GM04503 (cell line): ENCODE measurements at places on chromosomes 13 and 19.

GRCh38 chr13:32136061-32136460 lies 104.5 kb downstream of the FRY start:
- DNase-seq = no peak

DNA sequence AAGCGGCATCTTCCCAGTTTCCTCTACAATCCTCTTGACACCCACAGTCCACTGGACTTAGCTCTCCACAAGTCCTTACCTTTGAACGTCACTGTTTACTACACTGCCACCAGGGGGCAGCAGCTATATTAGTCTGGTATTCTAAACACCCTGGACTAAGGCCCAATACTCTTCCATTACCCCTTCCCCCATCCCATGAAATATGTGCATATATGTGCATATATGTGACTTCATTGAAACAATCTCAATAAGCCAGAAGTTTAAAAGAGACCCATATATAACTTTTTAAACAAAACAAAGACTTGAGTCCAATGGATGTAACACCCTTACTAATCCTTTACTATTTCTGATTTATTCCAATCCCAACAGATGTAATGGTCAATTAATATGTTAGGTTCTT lies 15.5 kb downstream of the GGACT start:
- no peak for DNase-seq

DNA sequence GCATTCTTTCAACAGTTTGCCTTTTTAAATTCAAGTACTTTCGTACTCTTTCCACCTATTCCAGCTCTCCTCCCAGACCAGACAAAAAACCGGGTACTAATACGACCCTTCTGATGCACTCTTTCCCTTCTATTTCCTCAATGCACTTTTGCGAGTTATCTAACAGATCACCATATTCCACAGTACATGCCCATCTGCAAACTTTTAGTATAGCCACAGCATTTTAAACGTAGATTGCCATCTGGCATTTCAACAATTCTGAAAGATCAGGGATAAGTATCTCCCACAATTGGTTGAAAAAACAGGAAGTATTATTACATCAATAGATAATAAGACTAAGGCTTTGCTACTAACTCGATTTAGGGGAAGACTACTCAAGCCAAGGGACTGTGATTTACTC lies 31.5 kb downstream of the RBM26 start:
- no peak for DNase-seq

DNA sequence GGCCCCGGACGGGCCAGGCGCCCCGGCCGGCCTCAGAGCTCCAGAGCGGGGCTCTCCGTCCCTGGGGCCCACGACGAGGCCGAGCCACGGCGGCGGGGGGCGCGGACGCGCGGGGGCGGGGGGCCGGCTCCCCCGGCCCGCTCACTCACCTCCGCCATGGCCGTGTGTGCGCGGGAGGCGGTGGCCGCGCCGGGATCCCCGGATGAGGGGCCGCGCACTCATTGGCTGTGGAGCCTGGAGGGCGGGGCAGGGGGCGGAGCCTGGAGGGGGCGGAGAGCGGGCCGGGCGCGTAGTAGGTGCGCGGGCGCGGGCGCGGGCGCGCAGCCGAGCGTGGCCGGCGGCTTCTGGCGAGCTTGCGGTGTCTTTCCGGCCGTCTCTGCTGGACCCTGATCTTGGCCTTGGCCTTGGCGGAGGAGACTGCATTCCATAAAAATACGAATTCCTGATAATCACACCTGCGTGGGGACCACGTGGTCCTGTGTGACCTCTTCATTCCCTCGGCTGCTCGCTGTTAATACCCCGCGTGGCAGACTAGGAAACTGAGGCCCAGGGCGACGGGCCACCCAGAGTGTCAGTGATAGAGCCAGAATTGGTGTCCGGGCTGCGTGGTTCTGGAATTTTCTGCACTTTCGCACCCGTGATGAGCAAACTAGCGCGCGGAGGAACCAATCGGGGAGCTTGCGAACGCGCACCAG lies at the start of gene MIER2:
Gene MIER2 (minus strand): TSS at position 172 of the 695 bp plus-strand sequence. CDS start 14 bp downstream, at position 158.
- DNase-seq = peak; percentile 6

DNA sequence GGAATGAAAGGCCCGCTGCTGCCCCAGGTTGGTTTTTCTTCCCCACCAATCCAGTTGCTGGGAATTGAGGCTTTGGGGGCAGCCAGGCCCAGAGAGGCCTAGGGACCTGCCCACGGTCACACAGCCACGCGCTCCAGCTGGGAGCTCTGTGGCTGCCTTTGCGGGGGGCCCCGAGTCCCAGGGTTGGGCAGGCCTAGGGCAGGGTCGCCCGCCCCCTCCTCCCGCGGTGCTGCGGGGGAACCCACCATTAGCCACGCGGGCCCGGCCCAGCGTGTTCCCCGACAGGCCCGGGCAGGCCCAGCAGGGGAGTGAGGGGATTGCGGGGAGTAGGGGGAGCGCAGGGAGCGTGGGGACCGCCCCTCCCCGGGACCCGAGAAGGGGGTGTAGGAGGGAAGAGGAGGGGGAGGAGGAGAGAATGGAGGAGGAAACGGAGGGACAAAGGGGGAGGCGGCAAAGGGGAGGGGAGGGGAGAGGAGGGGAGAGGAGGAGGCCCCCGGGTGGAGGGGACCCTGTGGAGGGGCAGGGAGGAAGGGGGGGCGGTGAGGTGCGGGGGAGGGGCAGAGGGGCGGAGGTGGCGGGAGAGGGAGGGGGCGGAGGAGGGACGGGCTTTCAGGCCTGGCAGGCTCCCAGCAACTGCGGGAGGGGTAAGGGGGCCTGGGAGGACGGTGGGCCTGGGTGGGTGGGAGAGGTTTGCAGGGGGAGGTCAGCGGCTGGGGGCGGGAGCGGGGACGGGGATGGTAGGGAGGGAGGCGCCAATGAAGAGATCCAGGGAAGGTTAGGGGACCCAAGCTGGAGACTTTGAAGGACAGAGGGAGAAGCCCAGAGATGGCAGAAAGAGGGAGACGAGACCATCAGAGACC lies 12.9 kb upstream of the TLE2 start:
- no peak for DNase-seq

GRCh38 chr13:31805841-31806240 lies 66.5 kb downstream of the RXFP2 start:
- DNase-seq = no peak

DNA sequence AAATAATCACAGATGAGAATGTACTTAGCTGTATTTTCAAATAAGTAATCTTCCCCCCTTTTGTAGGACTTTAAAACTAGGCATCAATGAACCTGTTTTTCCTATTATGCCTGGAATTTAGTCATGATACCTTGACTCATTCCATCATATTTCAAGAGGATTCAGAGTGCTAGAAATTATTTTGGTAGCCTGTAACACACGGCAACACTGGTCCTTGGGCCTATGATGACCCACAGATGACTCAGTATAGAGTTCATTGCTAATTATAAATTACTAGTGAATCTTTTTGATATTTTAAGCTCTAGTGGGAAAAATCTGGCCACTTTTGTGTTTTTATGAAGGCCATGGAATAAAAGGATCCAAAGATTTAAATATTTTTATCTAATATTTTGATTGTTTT lies 26.0 kb upstream of the GARRE1 start:
- no peak for DNase-seq

DNA sequence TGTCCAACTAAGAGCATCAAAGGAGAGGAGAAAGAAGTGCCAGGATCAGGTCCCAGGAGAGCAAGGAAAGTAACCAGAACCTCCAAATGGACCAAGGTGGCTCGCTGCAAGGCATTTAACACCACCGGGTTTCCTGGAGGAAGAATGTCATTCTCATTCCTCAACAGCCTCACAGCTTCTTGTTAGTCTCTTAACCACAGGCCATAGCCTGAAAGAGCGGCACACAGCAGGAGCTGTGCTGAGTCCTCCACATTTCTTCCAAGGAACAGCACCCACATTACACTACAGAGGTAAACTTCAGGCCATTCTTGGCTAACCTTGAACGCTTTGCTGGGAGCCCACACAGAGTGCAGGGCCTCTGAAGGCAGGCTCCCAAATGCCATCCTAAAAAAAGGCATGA lies 23.6 kb downstream of the DOCK9 start:
- no peak for DNase-seq

DNA sequence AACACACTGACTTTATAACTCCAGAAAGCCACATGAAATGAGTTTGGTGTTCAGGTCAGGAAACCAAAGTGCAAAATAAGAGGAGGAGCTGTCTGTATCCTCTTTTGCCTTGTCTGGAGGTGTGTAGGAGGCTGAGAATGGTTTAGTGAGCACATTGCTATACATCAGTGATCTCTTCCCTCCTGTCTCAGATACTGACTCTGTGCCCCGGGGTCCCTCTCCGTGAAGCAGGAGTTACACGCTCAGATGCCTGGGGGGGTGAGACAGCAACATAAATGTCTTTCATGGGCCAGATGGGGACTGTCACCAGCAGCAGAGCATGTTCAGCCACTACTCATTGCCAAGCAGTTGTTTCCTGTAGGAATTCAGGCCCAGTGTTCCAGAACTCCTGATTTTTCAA lies 285.4 kb downstream of the ATP8A2 start:
- DNase-seq = no peak

DNA sequence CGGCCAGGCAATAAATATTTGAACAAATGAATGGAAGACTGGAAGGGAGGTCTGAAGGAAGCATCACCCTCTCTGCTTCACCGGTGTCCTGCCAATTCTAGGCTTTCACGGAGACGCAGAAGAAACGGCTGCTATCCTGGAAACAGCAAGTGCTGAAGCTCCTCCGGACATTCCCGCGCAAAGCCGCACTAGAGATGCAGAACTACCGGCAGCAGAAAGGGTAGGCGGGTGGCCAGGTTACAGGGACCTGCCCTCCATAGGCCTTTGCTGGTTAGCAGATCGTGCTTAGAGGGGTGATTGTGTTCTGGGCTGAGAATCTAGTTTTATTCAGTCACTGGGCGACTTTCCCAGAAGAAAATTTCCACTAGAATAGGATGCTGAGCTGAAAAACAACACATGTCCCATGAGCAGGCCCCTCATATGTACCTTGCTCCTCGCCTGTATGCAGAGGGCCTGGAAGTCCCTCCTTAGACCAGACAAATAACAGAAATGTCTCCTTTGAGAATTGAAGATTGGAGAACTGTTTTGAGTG lies 11.0 kb downstream of the PAF1 start:
- no peak for DNase-seq

- no peak for DNase-seq
Measured at GRCh38 chr19:1019980-1020867, 699 bp downstream of the TMEM259 start.

GRCh38 chr19:30226464-30227011 lies 145.6 kb upstream of the ZNF536 start:
- DNase-seq = no peak

DNA sequence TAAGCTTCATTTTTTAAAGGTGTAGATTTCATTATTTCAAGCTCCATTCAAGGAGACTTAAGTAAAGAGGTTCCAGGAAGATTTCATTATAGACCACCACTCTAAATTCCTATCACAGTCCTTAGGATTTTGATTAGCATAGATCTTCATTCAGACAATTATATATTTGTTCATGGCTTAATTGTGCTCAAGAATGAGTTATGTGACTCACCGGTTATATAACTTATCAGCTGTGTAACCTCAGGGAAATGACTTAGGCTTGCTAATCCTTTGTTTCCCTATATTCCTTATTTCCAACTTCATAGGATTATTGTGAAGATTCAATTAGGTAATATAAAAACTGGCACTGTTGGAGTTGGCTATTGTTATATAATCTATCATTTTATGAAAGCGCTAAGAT lies 632.8 kb upstream of the SPRY2 start:
- no peak for DNase-seq

- DNase-seq = no peak
Measured at GRCh38 chr13:75426421-75426820, 55.5 kb downstream of the TBC1D4 start.

DNA sequence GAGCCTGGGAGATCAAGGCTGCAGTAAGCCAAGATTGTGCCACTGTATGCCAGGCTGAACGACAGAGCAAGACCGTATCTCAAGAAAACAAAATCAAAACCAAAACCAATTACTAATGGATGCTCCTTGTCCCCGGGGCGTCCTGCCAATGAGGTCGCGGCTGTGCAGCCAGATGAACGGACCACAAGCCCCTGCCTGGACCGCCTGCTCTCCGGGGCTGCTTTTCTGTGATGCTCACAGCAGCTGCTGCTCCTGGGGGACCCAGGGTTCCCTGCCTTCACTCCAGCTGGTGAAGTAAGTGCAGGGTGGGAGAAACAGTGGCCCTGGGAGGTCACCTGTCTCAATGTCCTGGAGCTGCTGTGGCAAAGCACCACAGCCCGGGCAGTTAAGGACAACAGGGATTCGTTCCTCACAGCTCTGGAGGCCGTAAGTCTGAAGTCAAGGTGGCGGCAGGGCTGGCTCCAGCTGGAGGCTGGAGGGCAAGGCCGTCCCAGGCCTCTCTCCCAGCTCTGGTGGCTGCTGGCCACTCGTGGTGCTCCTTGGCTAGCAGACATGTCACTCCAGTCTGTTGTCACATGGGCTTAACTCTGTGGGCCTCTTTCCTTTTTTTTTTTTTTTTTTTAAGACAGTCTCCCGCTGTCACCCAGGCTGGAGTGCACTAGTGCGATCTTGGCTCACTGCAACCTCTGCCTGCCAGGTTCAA lies 10.1 kb downstream of the COPE start:
- DNase-seq = no peak

DNA sequence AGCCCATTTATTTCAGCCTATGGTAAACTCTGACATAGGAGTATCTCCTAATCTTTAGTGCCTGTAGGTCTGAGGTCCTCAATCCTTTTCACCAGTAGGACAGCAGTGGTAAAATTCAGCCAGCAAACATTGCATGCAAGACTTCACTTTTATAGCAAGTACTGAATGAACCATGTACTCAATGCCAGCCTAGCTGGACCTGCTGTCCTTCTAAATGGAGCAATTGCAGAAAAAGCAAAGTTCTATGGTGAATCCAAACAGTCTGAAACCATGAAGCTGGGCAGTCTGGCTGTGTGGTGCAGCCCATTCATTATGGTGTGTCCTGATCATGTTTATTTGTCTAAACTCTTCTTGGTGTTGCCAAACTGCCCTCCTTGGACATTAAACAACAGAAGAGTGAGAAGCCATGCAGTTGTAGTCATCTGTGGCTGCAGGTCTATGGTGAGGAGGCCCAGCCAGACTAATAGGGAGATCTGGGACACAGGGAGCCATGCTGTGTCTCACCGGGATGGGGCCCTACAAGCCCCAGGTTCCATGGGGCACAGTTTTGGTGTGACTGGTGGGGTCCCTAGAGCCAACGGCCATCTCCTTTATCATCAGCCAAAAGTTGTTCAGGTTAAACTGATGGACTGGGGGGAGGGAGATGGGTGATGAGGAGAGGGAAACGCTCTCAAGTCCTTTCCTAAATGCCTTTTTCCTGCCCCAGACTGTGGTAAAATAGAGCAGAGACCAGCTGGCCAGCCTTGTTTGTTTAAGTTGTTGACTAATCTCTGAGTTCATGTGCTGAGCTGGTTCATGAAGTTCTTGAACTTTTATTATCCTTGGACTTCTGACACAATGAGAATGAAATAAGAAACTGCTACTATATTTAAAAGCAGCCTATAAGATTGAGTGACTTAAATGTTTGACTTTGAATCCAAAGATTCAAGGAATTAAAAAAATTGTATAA lies 20.6 kb upstream of the TNFSF11 start:
- DNase-seq = no peak

DNA sequence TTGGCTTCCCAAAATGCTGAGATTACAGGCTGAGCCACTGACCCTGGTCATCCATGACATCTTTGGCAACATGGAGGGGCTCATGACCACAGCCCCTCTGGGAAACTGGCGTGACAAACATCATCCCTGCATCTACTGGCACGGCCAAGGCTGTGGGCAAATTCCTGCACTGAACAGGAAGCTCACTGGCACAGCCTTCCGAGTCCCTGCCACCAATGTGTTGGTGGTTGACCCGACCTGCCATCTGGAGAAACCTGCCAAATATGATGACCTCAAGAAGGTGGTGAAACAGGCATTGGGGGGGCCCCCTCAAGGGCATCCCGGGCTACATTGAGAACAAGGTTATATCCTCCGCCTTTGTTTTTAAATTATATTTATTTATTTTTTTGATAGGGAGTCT lies 8.9 kb upstream of the ACP5 start:
- no peak for DNase-seq
